ENCODE measurements at places on chromosomes 7 and 10.

GRCh38 chr7:140877249-140877524 lies 47.5 kb downstream of the BRAF start:
- no peak for DNase-seq

- DNase-seq = peak; percentile 53
Observed at GRCh38 chr7:101814081-101814990, 3.1 kb upstream of the CUX1 start.

- no peak for DNase-seq
Observed at GRCh38 chr7:12625836-12626235, 55.3 kb downstream of the SCIN start.

DNA sequence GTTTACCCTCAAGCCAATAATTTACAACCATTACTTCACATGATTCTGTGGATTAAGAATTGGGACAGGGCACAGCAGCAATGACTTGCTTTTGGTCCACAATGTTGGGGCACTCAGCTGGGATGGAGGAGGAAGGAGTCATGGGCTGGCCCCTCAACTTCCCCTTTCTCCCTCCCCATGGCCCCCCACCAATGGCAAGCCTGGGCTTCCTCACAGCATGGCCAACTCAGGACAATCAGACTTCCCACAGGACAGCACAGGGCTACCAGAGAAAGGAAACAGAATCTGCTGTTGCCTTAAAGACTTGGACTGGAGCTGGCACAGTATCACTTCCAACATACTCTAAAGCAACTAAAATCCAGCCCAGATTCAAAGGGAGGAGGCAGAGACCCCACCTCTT lies 160.7 kb downstream of the PTPN20 start:
- DNase-seq = no peak

DNA sequence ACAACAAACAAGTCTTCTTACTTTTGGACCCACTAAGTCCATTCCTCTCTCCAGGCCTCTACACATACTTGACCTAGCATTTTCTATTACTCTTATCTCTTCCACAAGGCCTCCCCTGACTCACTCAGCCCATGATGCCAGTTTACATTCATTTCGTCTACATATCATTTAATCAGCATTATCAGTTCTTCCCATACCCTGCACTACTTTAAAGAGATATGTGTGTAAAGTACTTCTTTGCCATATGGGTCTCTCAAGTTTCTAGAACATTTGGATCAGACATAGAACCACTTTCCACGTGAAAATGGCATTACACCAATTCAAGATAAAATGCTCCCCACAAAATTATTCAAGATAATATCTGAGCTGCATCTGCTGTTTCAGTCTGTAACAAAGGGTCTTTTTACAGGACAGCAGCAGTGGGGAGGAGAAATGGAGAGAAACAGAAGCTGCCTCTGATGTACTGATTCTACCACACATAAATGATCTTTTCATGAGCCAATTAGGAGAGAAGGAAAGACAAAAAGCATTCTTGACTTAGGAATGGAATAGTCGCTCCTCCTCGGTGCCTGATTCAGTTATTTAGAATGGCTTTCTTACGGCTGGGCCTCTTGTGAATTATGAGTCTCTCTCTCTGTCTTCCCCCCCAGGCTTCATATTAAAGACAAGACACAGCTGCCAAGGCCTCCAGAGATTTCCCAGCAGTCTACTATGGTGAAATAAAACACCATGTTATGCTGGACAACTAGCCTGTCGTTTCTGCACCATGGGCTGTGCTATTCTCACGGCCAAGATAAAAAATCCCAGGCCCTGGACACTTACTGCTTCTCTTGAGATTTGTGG lies 46.9 kb upstream of the SEPTIN7 start:
- no peak for DNase-seq

- no peak for DNase-seq
Observed at GRCh38 chr10:43699516-43699915, 50.8 kb upstream of the ZNF32 start.

- DNase-seq = no peak
Observed at GRCh38 chr7:99440195-99440594, 1.5 kb downstream of the CPSF4 start.

DNA sequence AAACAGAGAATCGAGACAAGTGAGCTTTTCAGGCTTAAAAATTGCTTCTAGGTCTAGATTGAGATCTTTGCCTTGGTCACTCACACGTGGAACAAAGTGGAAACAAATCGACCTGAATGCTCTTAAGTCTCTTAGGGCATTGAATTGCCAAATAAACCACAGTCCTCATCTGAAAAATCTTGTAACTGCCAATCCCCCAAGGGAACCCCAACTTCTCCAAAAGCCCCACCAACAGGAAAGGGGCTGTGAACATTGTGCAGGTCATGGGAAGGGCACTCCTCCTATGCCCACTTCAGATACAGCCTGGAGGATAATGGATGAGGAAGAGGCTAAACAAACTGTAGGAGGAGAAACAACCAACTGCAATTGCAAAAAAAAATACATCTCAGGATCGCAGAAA lies 91.3 kb downstream of the DGKI start:
- no peak for DNase-seq

GRCh38 chr10:22219308-22219707 lies 1.5 kb upstream of the EBLN1 start:
- DNase-seq = no peak

DNA sequence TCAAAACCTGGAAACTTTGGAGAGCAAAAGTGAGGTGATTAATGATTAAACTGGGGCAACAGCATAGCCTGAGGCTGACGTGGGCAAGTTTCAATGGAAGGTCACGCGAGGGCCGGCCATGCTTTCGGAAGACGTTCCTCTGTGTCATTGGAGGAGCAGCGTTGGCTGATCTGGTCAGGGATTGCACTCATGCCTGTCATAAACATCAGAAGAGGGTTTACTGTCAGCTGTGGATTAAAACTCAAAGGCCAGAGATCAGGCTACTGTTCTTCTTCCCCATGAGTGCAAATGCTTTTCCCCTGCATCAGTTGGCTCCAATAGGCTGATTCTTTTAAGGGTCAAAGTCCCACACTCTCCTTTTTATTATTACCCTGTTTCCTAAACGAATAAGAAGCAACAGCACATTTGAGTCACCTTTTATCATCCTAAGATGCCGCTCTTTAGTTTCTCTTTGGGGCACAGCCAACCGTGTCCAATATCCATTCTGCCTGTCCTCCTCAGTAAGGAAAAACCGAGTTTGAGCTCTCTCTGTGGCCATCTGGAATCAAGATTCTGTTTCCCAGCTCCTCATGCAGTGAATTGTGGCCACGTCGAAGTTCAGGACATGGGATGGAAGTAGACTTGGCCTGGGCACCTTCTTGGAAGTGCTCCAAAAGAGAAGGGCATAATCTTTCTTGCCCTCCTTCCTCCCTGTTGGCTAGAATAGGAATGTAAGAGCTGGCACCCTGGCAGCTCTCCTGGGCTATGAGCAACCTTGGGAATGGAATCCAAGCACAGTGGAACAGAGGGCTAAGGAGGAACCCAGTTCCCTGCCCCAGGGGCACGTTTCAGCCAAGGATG lies 62.5 kb upstream of the INSIG1 start:
- DNase-seq = no peak

GRCh38 chr7:136492366-136492765 lies 376.1 kb upstream of the CHRM2 start:
- no peak for DNase-seq

DNA sequence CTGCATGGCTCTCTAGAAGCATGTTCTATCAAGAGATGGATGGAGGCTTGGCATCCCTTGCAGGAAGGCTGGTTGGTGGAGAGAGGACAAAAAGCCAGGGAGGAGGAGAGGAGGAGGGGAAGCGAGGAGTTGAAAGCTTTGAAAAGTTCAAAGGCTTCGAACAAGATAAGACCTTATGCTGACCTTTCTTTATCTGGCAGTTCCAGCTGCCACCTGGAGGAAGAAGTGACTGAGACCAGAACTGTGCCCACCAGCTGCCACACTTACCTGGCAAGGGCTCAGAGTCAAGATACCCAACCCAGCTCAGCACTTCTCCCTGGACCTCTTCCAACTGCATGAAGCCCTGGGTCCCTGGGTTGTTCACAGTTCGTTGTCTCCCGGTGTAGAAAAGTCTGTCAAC lies 14.8 kb downstream of the CCL24 start:
- DNase-seq = no peak

GRCh38 chr7:28112467-28112866 lies 68.1 kb downstream of the JAZF1 start:
- no peak for DNase-seq

DNA sequence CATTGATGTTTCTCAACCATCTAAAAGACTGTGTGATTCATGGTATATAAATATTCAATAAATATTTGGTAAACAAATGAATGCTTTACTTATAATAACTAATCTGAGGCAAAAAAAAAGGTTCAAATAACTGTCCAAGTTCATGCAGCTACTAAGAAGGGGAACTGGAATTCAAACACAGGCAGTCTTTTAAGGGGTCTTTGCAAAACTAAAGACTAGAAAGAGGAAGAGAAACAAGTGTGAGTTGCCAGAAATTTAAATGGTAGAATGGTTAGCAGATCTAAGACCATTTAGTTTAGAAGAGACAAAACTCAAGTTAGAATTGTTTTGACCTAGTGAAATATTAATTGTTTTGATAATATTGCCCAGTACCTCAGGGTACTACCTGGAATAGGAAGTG lies 642.0 kb upstream of the LRRN3 start:
- DNase-seq = no peak

- no peak for DNase-seq
Observed at GRCh38 chr10:104762793-104763192, 121.7 kb downstream of the SORCS3 start.
